Stimulated activated effector memory CD8-positive, alpha-beta T cell treated with anti-CD3 and anti-CD28 coated beads, Interleukin-12 subunit alpha, Interleukin-12 subunit beta, amount 100 ng/mL, for 72 hours (primary cell): ENCODE measurements at places on chromosomes 5 and 9.
A peak's percentile ranks its signal among the peaks of the same experiment; 100 is the strongest.

DNA sequence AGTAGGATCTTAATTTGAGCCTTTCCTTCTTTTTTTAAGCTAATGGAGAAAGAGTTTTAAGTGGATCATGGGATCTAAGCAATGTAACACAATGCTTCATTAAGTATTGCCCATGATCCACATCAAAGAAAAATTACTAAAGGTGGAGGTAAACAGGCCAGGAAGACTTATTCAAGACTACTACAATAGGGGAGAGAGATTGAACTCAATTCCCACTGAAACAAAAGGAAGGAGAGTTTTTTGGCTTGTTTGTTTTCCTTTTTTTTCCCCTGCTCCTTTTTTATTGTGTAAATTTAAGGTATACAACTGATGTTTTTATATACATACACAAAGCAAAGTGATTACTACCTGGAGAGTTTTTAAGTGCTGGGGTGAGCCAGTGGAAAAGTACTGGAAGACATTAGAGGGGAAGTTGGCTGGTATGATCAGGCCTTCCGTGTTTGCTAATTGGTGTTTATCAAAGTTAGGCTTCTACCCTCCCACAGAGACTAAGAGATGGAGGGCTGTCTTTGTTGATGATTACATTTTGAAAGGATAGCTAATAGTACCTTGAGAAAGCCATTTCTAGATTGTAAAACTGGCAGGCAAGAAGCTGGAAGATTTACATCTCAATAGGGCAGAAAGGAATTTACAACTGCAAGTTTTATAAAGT lies 262.7 kb downstream of the CHSY3 start:
- no peak for DNase-seq

DNA sequence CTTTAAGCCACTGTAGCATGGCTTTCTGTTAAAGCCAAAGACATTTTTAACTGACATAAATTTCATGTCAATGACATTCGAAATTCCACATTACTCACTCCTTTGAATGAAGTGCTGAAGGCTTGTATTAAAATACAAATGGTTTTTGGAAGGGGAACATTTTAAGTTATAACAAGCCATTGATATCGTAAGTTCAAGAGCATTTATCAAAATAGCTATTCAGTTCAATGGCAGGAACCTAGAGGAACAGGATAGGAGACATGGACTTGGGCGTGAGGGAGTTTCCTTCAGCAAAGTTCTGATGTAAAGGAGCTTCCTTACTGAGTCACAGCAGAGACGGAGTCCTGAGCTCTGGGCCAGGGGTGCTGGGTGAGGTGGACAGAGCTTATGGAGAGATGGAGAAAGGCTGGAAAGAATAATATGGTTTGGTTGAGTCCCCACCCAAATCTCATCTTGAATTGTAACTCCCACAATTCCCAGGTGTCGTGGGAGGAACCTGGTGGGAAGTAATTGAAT lies 631.8 kb downstream of the BNC2 start:
- DNase-seq = no peak

DNA sequence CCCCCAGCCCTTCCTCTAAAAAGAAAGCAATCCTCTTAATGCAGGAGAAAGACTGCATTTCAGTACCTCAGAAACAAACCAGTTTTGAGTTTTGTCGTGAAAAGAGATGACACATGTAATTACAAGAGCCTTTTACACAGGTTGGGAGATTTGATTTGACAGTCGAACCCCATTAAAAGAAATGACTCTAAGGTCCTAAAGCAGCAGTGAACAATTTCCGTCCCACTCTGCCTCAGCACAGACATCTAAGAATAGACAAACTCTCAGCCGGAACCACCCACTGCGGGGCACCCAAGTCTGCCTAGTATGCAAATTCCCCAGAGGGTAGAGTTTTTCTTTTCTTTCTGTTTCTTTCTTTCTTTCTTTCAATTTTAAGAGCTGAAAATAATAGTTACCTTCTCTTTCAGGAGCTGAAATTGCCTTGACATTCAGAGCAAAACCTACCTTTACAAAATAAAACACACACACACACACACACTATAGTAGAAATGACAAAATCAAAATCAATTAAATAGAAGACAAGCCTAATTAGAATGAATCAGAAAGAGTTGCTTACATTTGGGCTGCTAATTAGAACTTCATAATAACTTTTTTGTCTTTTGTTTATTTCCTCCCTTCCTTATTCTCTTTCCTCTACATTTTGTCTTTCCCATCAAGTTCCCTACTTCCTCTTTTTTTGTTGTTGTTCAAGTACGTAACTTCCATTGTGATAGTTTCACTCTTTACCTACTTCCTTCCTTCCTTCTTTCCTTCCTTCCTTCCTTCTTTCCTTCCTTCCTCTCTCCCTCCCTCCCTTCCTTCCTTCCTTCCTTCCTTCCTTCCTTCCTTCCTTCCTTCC lies 65.1 kb downstream of the BASP1 start:
- DNase-seq = no peak

GRCh38 chr5:176679365-176680225 lies 32.3 kb downstream of the TSPAN17 start:
- DNase-seq = no peak

GRCh38 chr5:82738681-82739269 lies 338.4 kb downstream of the TMEM167A start:
- no peak for DNase-seq

DNA sequence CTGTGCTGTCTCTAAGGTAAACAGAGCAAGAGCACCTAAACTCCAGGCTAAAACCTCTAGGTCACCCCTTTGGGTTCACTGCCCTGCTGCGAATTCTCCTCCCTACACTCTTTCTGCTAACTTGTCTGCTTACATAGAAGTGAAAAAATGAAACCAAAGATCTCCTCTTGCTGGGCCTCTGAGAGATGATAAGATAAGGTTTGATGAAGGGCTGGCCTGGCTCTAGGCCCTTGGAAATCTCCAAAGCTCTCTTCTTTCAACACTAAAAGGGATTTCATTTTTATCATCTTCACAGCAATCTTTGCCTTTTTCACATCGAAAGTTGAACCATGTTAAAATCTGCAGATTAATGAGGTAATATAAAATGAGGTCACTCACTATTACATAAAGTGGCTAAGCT lies 450.8 kb upstream of the TLE4 start:
- DNase-seq = no peak

DNA sequence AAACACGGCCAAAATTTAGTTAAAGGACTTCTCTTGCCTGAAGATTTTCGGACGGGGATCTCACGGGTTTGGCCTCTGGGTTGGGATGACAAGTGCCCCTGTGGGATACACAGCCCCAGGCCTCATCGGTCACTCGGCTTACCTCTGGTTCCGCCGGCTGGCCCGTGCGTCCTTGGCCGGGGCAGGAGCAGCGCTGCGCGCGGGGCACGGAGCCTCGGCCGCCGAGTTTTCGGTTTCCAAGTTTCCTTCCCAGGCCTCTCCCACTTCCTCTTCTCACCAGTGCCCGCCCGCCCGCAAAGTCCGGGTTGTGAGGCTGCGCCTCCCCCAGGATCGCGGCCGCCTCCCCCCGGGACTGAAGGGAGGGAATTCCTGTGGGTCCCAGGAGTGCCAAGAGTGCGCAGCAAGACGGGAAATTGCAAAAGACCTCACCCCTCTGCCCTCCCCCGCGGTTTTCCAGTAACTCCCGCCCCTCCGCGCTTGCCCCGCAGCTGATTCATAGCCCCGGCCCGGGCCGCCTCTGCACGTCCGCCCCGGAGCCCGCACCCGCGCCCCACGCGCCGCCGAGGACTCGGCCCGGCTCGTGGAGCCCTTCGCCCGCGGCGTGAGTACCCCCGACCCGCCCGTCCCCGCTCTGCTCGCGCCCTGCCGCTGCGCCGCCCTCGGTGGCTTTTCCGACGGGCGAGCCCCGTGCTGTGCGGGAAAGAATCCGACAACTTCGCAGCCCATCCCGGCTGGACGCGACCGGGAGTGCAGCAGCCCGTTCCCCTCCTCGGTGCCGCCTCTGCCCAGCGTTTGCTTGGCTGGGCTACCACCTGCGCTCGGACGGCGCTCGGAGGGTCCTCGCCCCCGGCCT lies at the start of gene OSMR:
Gene OSMR (plus strand): TSS at position 487 of the 853 bp plus-strand sequence. CDS start 23,033 bp downstream, outside the sequence.
- DNase-seq = no peak

DNA sequence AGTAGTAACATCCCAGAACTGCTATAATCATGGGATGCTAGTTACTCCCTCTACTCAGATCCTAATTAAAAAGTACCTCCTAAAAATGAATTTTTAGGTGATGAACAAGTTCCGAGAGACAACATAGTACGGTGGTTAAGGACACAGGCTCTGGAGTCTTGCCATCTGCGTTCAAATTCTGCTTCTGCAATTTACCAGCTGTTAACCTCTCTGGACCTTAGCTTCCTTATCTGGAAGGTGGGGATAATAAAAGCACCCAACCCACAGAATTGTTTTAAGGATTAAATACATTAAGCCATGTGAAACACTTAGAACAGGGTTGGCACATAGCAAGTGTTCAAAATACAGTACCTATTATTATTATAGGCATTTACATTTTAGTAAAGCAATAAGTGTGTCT lies 77.5 kb upstream of the XPA start:
- no peak for DNase-seq

DNA sequence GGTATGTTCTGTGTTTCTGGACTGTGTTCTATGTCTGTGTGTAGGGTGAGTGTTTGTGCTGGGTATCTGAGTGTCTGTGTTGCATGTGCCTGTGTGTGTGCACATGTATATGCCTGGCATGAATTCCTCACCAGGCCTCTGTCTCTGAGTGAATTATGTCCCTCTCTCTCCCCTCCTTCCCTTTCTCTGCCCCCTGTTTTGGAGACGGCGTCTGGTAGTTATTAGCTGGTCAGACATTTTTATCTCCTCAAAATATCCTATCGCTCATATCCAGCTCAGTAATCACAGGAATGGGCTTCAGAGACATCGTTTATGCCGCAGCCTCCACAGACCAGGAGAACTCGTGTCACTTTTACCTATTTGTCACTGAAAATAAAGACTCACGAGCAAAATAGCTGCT lies 483.2 kb upstream of the BRINP1 start:
- no peak for DNase-seq

GRCh38 chr9:123039617-123040219 lies 6.3 kb downstream of the GPR21 start:
- DNase-seq = no peak

GRCh38 chr9:15253197-15253596 lies 53.8 kb downstream of the TTC39B start:
- DNase-seq = no peak

- no peak for DNase-seq
Observed at GRCh38 chr5:176818391-176819098, 8.2 kb downstream of the UNC5A start.

DNA sequence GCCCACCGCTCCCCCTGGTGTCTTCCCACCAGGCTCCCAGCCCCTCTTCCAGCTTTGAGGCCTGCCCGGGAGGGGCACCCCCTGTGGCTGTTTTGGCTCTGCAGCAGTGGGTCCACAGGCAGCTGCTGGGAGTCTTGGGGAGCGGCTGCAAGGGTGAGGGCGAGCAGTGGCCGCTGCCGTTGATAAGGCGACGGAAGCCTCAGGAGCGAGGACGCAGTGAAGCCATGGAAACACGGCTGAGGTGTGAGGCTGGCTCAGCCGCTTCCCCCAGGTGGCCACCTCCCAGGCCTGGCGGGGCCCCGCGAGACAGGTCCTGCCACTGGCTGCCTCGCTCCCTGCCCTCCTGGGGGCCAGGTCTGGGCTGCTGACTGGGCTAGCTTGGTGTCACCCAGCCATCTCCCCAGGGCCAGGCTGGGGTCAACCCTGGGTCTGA lies 41.5 kb downstream of the CXXC5 start:
- DNase-seq = no peak

- DNase-seq = peak; percentile 83
Observed at GRCh38 chr5:76867827-76868693, 18.2 kb downstream of the S100Z start.

DNA sequence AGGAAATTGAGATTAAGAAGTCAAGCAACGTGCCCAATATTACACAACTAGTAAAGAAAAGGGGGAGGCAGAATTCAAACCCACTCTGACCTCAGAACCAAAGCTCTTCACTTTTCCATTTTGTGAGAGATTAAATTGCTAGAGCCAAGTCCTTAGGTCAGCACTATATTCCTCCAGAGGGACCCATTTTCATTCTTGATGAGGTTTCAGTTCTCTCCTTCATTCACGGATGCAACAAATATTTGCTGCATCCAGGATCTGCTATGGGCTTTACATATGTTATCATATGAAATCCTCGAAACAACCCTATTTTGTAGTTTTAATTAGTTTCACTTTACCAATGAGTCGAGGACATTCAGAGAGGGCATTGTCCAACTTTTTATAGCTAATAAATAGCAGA lies 239.2 kb downstream of the EFNA5 start:
- DNase-seq = no peak

DNA sequence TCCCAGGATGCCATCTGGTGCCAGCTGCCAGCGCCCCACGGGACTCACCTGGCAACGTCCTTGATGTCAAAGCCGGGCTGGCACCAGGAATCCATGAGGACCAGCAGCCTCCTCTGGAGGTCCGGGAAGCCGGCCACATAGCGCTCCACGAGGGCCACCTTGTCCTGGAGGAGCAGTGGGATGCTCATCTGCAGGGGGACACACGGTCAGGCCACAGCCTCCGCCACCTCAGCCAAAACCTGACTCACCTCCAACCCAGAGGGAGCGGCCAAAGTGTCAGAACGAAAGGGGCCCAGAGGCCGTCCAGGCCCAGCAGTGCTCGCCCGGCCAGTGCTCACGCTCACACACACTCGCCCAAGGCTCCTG lies 56.5 kb downstream of the EXD3 start:
- no peak for DNase-seq

DNA sequence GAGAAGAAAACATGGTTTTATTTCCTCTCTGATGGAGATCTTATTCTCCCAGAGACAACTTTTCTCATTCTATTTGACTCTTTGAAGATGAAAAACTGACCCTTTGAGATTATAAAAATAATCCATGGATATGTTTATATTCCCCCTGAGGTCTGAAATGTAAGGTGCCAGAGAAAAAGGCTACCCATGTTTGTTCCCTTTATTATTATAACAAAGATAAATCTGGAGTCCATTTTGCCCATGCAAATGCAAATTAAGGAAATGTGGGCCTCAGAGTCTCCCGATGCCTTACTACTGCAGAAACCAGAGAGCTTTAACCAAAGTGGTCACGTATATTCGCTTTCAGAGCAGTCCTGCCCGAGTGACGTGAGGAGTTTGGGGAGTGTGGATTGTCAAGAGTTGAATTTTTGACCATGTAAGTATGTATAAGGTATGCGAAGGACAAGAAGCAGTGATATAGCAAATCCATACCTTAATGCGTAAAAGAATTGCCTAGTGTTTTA lies 312.5 kb downstream of the RASEF start:
- DNase-seq = no peak

- DNase-seq = no peak
Observed at GRCh38 chr5:180596115-180596667, 4.9 kb upstream of the SCGB3A1 start.

GRCh38 chr5:132500244-132500930 lies 9.8 kb upstream of the IRF1 start:
- peak; percentile 57 for DNase-seq

- DNase-seq = no peak
Observed at GRCh38 chr5:42426016-42426415, 2.8 kb downstream of the GHR start.
